ENCODE measurements at places on chromosomes 3 and 15.

DNA sequence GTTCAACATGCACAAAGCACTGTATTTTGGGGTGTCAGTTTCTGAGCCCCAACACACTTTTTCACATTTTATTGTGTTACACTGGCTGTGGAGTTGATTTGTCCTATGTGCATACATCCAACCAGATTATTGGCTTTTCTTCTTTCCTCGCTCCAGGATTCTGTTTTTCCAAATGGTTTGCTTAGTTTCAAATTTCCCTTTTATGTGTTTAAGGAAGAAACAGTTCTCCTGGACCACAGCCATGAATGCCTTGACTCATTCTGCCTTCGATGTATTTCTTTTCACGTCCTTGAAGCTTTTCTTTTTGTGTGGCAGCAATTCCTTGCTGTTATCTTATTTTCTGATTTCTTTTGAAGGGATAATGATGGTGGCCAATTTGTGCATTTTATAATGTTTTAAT, 53.8 kb downstream of the CACNA2D3 start:
- no peak for DNase-seq

- no peak for DNase-seq
Observed at GRCh38 chr3:44468572-44469520, 8.6 kb downstream of the ZNF445 start.

DNA sequence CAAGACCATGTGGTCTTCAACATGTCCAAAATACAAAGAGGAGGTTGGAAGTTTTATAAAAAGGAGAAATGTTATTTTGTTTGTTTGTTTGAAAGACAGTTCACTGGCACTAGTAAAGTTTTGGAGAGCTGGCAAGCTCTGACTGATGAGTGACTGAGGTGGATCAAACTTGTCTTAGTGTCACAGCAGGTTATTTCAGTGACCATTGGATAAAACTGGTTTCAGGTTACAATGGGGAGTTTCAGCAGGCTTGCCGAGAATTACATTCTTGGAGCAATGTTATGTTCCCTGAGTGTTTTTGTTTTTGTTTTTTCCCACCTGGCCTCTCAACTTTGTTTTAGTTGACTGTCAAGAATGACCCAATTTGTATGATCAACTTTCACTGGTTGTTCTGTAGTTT, 414.5 kb upstream of the ARHGEF26 start:
- DNase-seq = no peak

DNA sequence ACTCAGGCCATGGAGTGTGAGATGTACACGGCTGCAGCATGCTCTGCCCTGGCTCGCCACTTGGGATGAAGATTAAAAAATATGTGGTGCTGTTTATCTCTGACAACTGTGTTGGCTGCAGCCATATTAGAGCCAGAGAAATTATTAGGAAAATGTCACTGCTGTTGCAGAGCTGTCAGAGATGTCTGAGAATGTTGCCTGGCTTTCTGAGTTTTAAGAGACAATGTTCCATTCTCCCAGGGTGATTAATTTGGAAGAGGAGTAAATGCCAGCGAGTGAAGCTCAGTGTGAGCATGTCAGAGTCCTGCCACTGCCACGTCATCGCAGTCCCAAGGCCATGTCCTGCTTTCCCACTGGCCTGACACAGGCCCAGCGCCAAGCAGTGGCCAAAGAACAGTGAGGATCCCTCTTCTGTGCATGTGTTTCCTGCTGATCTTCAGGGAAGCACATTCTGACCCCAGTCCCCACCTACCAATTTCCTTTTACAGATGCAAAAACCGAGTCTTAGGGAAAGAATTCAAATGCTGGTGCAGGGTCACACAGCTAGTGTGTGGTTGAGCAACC, 370.9 kb downstream of the GABRG3 start:
- no peak for DNase-seq

GRCh38 chr3:114606336-114606735, 312.5 kb downstream of the TIGIT start:
- no peak for DNase-seq

Measured in hematopoietic multipotent progenitor cell (in vitro differentiated cells).